ENCODE measurements at places on chromosomes 3 and 15. TPM values are rescaled to one million over a fixed set of nuclear protein-coding genes. Genes with fewer than 3 reads are reported as not detected.

DNA sequence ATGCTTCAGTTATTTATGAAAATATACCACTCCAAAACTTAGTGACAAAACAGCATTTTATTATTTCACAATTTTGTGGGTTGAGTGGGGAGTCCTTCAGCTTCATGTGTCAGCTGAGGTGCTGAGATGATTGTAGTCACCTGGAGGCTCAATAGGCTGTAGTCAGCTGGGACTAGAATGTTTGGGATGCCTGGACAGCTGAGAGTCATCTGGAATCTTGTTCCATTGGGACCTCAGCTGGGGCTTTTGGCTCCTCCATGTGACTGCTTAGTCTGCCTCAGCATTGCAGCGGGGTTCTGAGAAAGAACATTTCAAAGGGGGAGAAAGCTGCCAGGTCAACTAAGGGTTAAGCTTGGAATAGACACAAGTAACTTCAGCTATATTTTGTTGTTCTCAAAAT lies 13.4 kb downstream of the STT3B start:
- no peak for DNase-seq

GRCh38 chr3:195095035-195095703 lies 175.8 kb downstream of the XXYLT1 start:
- no peak for DNase-seq

- no peak for DNase-seq
Measured at GRCh38 chr3:18376682-18377081, 48.5 kb downstream of the SATB1 start.

DNA sequence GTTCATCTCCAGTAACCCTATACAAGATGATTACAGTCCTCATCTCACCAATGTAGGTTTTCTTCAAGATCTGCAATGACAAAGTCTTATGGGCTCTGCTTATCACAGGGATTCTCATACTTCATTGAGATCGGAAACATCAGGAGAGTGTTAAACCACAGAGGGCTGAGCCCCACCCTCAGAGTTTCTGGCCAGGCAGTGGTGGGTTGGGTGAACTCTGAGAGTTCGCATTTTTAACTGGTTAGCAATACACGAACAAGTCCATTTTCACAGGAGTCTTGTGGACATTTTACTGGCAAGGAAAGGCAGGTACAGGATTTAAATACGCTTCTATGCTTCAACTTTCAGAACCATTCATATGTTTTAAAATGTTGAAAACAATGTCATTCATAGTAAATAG lies 366.7 kb upstream of the ROBO2 start:
- no peak for DNase-seq

GRCh38 chr15:78685159-78685921 lies 44.3 kb upstream of the CHRNB4 start:
- no peak for DNase-seq

GRCh38 chr3:177306252-177306651 lies 109.0 kb upstream of the TBL1XR1 start:
- DNase-seq: no peak

- no peak for DNase-seq
Measured at GRCh38 chr3:33919312-33920120, 121.1 kb downstream of the PDCD6IP start.

DNA sequence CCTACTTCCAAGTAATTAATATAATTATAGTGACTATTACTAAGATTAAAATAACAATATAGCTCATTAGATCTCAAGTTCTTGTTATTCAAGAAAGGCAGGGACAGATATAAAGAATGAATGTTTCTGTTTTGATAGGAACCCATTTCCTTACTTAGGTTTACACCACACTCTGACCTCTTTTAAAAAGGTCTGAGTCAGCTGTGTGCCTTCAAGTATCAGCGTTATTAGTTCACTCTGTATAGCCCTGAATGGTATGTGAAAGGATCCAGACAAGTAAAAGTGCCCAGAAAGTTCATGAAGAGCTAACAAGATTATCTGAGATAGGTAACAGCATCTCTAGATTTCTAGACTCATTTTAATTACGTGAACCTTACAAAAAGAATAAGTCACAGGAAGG lies 28.9 kb downstream of the PDCD10 start:
- no peak for DNase-seq

GRCh38 chr3:411226-411625 lies 214.7 kb downstream of the CHL1 start:
- no peak for DNase-seq

DNA sequence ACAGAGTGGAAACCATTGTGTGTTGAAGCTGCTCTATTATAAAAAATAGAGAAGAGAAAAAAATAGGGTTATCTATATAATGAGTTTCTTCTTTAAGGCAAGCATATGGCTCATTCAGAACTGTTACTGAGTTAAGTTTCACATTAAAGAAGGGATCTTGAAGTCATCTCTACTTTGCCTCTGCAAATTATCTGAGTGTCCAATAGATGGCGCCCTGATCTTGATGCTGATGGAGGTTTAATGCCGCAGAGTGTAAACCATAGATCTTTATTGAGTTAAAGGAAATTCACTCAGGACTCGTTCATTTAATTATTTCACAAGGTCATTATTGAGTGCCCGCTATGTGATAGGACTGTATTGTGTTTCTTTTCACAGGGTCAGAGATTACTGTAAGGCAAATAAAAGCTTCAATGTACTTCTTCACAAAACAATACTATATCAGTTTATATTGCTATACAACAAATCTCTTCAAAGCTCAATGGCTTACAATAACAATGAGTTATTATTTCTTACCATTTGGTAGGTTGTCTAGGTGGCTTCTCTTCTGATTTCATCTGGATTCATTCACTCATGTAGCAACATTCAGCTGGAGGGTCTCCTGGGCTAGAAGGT lies 171.4 kb downstream of the NSUN3 start:
- DNase-seq: no peak

- DNase-seq: no peak
Measured at GRCh38 chr3:170634663-170635384, 48.9 kb upstream of the SLC7A14 start.

DNA sequence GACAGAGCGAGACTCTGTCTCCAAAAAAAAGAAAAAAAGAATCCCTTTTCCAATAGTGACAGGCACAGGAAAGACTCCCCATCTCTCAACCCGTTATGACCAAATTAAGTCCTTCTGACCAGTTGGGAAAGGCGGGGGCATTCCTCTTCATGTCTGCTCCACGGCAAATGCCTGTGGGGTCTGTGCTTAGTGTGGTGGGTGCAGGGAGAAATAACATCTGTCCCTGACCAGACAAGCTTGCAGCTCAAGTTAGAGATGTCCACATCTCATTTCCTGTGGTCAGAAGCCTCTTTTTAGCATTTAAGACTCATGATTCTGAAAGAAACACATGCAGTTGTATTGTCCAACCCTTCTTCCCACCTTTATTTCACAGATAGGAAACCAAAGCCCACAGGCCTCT lies 16.2 kb downstream of the PLA1A start:
- no peak for DNase-seq

- no peak for DNase-seq
Measured at GRCh38 chr3:197417911-197418618, 119.7 kb upstream of the DLG1 start.

GRCh38 chr3:4474683-4475490 lies 7.8 kb upstream of the SUMF1 start:
- DNase-seq: peak; percentile 6

DNA sequence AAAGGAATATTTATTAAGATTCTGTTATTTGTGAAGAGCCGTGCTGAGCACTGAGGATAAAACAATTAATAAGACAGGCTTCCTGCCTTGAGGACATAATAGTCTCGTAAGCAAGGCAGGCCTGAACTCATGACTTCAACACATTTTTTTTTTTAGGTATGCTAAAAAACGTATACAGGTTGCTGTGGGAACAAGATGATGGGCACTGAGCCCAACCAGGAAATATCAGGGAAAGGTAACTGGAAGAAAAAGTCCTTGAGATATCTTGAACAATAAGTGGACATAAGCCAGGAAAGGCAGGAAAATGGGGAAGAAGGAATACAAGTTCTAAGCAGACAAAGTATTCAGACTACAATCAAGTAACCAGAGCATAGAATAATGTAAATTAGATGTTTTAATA lies 26.1 kb downstream of the CERS3 start:
- no peak for DNase-seq

DNA sequence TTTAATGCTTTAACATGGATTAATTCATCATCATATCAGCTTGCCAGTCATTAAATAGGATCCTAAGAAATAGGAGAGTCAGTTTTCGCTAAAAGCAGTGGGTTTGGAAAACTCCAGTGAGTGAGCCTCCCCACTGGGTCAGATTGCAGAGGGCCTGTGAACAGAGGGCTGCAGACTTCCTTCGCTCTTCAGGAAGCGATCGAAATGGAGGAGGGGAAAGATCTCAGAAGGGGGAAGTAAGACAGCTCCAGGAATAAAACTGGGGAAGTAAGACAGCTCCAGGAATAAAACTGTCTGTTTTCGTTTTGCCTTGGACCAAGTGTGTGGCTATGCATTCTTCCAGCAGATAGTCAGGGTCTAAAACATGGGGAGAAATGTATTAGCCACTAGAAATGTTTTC lies 124.8 kb upstream of the C15orf61 start:
- DNase-seq: no peak

DNA sequence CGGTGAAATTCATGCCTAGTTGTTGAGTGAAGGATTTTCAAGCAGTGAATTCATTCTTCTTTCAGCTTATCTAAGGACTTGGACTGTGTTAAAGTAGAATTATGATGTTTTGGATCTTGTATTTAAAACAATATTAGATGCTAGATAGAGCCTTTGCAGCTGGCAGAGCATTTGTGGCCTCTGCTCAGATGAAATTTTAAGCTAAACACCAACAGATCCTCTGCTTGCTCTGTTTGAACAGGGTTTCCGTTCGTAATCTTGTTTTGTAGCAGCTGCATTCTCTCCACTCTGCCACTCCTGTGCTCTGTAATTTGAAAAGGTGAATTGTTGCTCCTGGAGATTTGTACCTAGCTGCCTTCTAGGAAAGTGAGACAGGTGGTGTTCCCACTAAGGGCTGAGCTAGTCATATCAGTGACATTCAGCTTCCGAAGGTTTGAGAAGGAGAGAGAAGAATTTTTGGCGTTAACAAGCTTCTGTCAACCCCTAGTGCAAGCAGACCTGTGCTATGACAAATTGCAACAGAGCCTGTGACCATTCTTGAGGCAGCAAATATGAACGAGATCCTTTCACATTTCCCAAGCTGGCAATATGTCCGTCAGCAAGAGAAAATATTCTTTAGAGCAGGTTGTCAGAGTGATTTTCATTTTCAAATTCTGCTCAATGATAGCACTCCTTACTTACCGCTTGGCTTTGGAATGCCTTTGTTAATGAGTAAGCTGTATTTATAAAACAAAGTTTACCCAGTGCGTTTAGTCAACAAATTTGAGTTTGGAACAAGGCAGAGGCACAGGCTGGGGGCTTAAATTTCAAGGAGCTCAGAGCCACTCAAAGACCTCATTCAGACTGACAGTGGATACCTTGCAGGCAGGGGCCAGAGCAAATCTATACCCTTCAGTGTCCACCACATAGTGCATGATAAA lies 5.3 kb downstream of the CHST2 start:
- no peak for DNase-seq

DNA sequence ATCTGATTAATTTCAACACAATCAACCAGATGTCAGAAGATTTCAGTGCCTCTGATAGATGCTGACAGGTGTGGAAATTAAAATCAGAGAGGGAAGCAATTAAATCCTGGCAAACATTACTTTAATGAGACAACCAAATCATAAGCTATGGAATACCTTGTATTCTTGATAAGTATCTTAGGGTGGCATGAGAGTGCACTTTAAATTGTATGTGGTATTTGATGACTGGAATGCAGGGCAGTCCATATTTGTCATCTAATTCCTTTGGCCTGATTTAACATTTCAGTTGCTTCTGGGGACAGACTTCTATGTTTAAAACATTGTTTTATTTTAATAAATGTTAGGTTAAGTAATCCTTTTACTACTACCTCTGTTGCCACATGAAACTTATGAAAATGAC lies 184.1 kb downstream of the LPP start:
- no peak for DNase-seq

- no peak for DNase-seq
Measured at GRCh38 chr15:65050270-65050669, 5.1 kb downstream of the SLC51B start.

DNA sequence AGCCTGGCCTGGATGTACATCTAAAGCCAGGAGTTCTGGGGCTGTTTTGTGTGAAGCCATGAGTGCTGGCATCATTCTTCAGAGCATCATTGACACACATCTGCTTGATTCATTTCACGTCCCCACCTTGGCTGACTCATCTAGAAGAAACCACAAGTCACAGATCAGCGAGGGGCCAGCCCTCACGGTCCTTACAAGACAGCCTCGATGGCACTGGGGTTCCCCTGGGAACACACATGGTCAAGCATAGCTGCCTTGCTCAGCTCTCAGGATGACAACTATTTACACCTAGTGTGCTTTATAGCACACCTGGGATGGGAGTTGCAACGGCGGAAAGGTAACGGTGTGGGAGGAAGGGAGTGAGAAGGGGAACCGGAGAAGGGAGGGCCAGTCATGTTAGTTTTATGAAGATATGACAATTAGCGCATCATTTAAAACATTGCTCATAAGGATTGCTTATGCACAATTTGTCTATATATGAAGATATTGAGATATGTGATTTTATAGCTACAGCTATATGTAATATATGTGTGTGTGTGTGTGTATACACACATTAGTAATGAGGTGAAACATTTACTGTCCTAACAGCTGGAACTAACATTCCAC lies 227.1 kb downstream of the RPLP1 start:
- no peak for DNase-seq

DNA sequence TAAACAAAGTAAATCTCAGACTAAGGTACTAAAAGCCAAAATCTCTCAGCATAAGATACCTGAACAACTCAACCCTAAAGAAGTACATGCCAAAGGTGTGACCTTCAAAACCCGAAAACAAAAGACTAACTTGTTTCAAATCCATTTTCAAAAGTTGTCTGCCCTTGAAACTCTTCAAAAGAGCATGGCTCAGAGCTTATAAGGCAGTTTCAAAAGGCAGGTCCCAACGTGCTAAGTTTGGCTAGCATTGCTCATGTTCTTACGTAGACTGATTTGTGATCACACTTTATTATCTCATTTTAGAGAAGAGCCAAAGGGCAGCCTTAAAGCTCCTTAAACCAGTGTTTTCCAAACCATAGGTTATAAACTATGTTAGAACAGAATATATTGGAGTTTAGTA lies 112.2 kb downstream of the FEZF2 start:
- no peak for DNase-seq

DNA sequence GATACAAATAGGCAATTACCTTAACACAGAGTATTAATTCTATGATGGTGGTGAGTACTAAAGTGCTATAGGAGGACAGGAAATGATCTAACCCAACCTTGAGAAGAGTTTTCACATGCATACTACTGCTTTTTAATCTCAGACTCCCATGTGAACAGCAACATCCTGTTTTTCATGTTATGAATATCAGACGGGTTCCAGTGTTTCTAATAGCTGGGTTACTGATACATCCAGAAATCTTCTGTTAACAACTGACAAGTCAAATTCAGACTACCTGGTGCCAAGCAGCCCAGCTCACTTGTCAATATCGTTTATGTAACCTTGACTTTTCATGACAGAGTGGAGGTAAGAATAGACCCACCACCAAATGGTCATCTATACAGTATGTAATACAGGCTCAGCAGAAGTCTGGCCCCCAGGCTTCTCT lies 220.2 kb upstream of the COL8A1 start:
- DNase-seq: no peak

The RGMA gene
- 74.7 TPM for total RNA-seq

The CGNL1 gene
- 11.1 TPM for total RNA-seq

The MBD4 gene
- total RNA-seq: 19.1 TPM

The STAB1 gene
- 5.6 TPM for total RNA-seq
